ENCODE measurements at places on chromosomes 5 and 9. TPM values are rescaled to one million over a fixed set of nuclear protein-coding genes. Genes with fewer than 3 reads are reported as not detected.

GRCh38 chr5:181047921-181048320 is 7.9 kb downstream of the BTNL9 start:
- no peak overlapping the region for H3K27ac ChIP-seq
- H3K27me3 ChIP-seq, result peaks cover 26% of the 10 kb centered on the region
- no peaks in the 10 kb centered on the region for H3K4me1 ChIP-seq
- no peaks in the 10 kb centered on the region for H3K36me3 ChIP-seq
- peak; percentile 36 for DNase-seq

DNA sequence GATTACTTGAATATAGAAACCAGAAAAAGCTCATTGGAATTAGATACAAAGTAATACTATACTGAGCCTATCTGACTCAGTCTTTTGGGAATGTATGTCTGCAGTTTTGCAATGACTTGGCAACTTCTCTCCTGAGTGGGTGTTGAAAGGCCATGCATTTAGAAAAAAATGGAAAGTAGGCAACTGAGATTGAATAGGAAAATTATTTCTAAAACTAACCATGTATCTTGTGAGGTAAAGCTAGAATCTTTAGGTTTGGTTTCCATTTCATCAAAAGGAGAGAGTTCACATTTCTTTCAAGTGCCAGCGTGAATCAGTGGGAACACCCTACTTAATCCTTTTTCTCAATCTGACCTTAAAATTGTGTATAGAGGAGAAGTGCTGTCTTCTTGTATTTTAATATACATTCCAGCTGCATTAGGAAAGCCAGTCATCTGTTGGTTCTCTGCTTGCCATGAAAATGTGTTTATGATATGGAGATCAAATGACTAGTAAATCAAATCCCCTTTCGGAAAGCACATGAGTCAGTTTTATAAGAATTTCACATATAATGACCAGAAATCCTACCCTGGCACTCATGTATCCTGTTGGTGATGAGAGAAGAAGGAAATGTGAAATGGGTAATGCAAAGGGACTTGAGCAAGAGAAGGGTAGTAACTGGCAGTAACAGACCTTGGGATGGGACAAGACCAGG is 30.4 kb downstream of the NFX1 start:
- peak; percentile 69 for DNase-seq
- no peaks in the 10 kb centered on the region for H3K36me3 ChIP-seq
- no peaks in the 10 kb centered on the region for H3K27me3 ChIP-seq
- peak overlapping the region; percentile 50 for H3K27ac ChIP-seq
- H3K4me3 ChIP-seq, result no peak overlapping the region

Gene ARHGAP26
- total RNA-seq, result 15.1 TPM

- H3K27me3 ChIP-seq, result no peaks in the 10 kb centered on the region
- DNase-seq, result no peak
- no peaks in the 10 kb centered on the region for H3K4me1 ChIP-seq
- H3K4me3 ChIP-seq, result no peak overlapping the region
- H3K27ac ChIP-seq, result no peak overlapping the region
Observed at GRCh38 chr9:18526685-18527084, 52.7 kb downstream of the ADAMTSL1 start.

DNA sequence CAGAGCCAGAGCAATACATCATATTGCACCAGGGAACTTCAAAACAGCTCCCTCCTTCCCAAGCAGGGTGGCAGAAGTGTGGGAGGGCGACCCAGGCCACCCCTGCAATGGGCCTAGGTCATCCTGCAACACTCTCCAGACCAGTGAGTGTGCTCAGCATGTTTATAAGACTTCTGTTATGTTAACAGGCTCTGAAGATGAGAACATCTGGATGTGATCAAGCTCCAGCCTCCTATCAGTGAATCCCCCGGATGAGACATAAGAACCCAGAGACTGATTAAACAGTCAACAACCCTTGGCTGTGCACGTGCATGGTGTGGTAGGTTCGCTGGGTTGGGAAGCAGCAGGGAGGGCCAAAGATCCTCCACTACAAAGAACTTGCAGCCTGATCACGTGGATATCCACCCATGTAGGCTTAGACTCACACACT is 63.3 kb downstream of the ABCA1 start:
- peak overlapping the region; percentile 81 for H3K27ac ChIP-seq
- no peaks in the 10 kb centered on the region for H3K36me3 ChIP-seq
- DNase-seq, result no peak

Gene PCDHGA7
- total RNA-seq, result 5.0 TPM

- no peaks in the 10 kb centered on the region for H3K27me3 ChIP-seq
- no peak overlapping the region for H3K4me3 ChIP-seq
Observed at GRCh38 chr5:124527220-124527991, 219.0 kb downstream of the ZNF608 start.

GRCh38 chr9:37943345-37944265 is 39.7 kb upstream of the SLC25A51 start:
- H3K27ac ChIP-seq, result peak overlapping the region; percentile 40
- H3K4me1 ChIP-seq, result peaks cover 8% of the 10 kb centered on the region
- no peak overlapping the region for H3K4me3 ChIP-seq

Gene GPR150
- 0.35 TPM for total RNA-seq

GRCh38 chr9:13688990-13689600 is 409.6 kb upstream of the MPDZ start:
- no peak for DNase-seq
- no peaks in the 10 kb centered on the region for H3K27me3 ChIP-seq
- no peaks in the 10 kb centered on the region for H3K36me3 ChIP-seq

Data from adrenal gland (tissue), 19 donors.